Sciatic nerve (tissue), 2 donors: ENCODE measurements at places on chromosomes 6 and 20.

- DNase-seq, result no peak
These were observed 92.6 kb upstream of the AGPAT4 start for GRCh38 chr6:161366301-161366923.

DNA sequence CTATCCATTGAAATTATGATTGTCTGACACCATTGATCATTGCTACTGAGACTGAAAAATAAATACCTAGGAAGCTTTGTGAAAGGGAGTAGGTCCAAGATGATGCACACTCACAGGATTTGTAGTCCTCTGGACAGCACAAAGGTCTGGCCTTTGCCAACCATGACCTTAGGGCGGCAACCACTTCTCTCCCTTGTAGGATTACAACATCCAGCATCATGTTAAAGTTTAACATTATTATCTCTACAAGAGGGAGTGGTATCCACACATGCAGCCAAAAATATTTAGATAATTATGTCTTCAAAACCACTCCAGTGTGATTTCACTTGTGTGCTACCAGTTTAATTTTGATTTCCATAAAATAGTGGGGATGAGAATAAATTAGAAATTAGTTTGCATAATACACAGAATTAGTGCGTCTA, 51.1 kb upstream of the NHSL1 start:
- DNase-seq, result no peak

GRCh38 chr6:143959927-143960326, 48.1 kb downstream of the PLAGL1 start:
- no peak for DNase-seq

GRCh38 chr6:15551798-15552197, 111.0 kb downstream of the DTNBP1 start:
- DNase-seq, result no peak

- no peak for DNase-seq
These were observed 340.7 kb downstream of the ADGRB3 start for GRCh38 chr6:68975816-68976215.

GRCh38 chr6:140183881-140184280, 809.4 kb upstream of the CITED2 start:
- no peak for DNase-seq

DNA sequence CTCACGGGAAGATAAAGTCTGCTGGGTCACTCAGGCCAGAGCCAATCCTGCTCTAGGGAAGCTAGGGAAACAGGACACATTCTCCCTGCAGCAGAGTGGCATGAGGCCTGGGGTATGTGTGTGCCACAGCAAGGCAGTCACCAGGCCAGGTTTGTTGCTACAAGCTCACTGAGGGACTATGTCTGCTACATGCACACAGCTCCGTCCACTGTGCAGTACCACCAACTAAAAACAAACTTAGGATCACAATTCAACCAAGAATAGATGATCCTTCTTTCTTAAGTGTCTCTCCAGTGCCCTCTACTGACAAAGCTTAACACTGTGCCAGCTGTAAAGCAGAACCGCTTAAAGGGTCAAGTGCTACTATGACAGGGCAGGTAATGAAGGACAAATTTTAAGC, 192.5 kb downstream of the PTPRK start:
- DNase-seq, result no peak

DNA sequence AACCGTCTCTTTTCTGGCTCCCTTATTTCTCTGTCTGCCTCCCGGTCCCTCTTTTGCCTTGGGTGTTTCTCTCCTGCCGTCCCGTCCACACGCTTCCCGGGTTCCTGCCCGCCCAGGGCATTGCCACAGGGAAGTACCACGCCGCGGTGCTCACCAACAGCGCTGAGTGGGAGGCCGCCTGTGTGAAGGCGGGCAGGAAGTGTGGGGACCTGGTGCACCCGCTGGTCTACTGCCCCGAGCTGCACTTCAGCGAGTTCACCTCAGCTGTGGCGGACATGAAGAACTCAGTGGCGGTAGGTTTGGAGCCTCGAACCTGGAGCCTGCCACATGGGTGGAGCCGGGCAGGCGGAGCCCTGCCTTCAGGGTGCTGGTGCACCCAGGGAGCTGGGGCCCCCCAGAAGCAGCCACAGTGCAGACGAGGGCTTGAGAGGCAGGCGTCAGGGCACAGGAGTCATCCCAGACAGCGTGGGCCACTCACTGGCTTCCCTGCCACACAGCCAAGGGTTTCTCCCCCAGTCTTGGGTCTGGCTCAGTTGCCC, 21.3 kb downstream of the NPEPL1 start:
- peak; percentile 49 for DNase-seq

- no peak for DNase-seq
These were observed 455.0 kb upstream of the SOX4 start for GRCh38 chr6:21138336-21139069.

GRCh38 chr6:117495869-117496268, 13.4 kb downstream of the DCBLD1 start:
- DNase-seq, result no peak
